ENCODE measurements at places on chromosomes 16 and 17.

DNA sequence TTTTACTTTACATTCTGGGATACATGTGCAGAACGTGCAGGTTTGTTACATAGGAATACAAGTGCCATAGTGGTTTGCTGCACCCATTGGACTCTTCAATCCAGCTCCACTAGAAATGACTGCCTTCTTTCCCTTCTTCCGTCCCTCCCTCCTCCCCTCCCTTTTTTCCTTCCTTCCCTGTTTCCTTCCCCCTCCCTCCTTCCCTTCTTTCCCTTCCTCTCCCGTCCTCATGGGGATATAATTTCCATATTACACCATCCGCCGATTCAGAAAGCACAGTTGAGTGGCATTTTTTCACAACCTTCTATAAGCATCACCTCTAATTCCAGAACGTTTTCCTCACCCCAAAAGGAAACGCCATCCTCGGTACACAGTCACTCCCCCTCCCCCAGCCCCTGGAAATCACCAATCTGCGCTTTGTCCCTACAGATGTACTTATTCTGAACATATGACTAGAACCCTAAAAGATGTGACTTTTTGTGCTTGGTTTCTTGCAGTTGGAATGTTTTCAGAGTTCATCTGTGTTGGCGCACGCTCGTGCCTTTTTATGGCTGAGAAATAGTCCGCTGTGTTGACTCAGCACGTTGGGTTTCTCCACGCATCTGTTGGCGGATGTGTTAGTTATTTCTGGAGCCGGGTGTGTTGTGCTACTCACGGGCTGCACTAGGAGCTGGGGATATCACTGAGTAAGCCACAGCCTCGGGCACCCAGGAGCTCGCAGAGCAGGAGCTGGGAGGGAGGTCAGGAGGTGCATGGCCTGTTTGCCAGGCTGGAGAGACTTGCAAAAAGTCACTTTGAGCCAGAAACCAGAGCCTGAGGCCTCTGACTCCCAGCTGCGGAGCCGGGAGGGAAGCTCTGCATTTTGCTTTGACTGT lies 336.4 kb downstream of the SEC14L1 start:
- DNase-seq, result no peak

- DNase-seq, result no peak
These were observed 663.5 kb upstream of the GOT2 start for GRCh38 chr16:59397638-59398037.

- no peak for DNase-seq
These were observed 22.7 kb upstream of the CD300E start for GRCh38 chr17:74646231-74646630.

DNA sequence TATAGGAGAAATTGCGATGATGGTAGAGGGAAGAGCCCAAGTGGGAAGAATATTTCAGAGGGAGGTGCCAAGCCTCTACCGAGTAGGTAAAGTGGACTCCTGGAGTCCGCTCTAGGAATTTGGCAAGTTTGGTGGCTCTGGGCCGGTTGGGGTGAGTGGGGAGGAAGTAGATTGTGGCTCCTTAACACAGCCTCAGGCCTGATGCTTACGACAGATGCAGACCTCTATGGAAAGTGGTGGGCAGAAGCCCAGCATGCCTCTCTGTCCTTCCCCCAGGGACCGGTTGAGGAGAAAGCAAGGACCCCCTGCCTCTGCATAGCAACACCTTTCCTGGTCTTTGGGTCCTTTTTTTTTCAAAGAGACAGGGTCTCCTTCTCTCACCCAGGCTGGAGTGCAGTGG lies 55.9 kb upstream of the SIAH1 start:
- DNase-seq, result no peak

GRCh38 chr16:76946879-76947278 lies 244.1 kb upstream of the MON1B start:
- DNase-seq, result no peak

DNA sequence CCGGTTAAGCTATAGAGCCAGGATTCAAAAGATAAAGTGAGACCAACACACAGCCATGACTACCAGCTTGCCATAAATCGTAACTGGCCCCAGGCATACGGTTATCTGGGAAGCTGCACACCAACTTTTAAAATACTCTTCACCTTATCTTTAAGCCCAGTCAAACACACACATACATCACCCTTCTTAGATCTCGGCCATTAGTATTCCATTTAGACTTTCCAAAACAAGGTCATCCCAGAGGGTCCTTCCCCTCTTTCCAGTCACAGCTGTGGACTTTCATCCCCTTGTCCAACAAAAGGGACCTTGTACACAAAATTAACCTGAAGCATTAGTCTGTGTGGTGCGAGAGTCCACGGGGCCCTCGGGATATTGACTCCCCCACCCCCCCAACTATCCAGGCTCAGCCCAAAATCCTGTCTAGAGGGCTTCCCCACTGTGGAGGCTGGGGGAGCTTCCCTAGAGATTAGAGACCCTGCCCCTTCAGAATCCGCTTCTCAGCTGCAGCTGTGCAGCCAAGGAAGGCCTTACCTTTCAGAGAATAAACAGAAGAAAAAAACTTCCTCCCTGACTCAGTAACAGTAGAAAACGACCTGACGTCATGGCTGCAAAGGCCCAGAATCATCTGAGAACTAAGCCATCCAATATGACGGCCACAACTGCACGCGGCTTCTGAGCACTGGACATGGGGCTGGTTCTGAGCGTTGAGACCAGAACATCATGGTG lies 9.9 kb downstream of the ZFHX3 start:
- DNase-seq, result no peak

- no peak for DNase-seq
These were observed 11.5 kb downstream of the VEZF1 start for GRCh38 chr17:57976594-57976993.

DNA sequence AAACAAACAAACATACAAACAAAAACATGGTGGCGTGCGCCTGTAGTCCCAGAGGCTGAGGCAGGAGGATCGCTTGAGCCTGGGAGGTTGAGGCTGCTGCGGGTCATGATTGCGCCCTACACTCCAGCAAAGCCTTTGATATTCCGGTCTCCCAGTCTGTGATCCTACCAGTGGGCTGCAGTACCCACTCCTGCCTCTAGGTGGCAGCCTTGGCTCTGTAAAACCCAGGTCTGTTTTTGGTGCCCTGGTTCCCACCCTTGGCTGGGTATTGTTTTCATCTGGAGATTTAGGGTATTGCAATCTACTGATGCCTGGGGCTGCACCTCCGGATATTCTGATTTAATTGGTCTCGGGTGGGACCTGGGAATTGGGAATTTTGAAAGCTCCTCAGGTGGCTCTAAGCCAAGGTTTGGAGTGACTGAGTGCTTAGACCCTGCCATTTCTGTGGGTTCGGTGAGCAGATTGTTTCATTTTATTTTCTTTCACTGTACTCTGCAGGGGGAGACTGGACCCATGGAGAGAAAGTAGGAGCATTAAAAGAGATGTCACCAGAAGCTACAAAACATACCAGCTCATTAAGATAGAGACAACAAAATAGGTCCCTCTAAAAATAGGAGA lies 40.5 kb downstream of the MYH3 start:
- no peak for DNase-seq

DNA sequence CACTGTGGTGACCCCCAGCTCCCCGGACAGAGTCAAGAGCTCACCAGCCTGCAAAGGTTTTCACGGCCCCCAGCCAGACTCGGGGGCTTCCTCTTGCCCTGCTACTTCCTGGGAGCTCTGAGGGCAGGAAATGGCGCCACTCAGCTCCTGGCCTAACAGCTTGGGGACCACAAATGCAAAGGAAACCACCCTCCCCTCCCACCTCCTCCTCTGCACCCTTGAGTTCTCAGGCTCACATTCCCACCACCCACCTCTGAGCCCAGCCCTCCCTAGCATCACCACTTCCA lies 375 bp upstream of the SPN start:
- DNase-seq, result no peak

DNA sequence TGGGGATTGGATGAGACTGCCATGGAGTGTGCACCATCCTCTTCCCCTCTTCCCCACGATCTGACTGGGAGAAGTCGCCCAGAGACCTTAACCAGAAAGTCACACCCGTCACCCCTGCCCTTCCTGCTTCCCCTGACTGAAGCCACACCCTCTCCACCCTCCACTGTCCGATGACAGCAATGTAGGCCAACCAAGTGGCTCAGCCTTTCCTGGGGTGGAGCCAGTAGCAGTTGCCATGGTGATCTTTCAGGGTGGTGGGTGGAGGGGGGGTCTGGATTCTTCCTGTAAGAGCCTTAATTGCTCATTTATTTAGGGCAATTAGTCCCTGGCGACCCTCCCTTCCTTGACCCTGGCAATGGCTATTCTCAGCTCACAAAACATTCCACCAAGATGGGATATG lies 37.5 kb upstream of the PHB1 start:
- no peak for DNase-seq

DNA sequence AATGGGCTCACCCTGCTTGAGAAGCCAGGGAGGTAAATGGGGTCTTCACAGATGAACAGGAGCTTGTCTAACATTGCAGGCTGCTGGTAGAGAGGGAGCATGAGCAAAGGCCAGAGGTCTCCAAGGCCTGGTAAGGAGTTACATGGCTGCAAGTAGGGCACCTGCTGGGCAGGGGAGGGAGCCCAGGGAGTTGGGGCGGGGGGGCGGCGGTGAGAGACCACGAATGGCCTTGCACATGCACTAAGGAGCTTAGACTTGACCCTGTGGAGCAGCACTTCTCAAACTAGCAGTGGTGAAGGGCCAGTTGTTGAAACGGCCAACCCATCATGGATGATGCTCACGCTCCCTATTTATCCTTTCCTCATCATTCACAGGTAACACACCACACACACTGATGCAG lies 38.4 kb downstream of the ERN1 start:
- DNase-seq, result no peak

DNA sequence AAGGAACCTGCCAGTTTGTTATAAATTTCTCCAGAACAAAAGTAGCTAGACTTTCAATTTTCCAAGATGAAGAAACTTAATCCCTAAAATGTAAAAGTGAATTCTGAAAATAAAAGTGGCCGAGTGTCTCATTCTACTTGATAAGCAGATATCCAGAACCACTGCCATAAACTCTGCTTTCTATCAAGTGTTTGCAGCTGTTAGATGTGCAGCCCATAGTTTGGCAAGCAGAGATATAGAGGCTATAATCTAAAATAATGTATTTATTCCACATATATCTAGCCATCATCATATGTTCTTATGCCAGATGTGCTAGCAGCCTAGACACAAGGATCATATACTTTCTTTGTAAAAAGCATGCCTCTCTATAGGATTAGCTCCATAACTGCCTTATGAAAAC lies 14.7 kb upstream of the FBXL20 start:
- DNase-seq, result no peak

GRCh38 chr17:37066322-37067255 lies 117.8 kb downstream of the AATF start:
- no peak for DNase-seq

GRCh38 chr16:57444711-57445110 lies 2.5 kb downstream of the CIAPIN1 start:
- DNase-seq, result no peak

DNA sequence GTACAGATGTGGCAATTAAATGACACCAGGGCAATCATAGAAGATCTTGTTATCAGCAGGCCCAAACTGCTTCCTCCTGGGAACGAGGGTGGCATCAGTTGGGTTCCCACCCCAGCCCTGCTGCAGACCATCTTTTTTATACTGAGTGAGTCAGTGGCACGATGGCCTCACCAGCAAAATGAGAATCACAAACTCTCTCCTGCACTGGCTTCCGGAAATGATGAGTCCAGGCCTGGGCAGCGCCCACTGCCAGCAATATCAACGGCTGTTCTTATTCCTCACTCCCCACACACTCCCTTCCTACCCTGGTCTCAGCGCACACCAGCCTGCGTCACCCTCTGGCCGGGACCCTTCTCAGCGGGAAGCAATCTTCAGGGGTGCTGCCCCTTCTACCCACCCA lies 340.3 kb downstream of the FOXL1 start:
- no peak for DNase-seq

DNA sequence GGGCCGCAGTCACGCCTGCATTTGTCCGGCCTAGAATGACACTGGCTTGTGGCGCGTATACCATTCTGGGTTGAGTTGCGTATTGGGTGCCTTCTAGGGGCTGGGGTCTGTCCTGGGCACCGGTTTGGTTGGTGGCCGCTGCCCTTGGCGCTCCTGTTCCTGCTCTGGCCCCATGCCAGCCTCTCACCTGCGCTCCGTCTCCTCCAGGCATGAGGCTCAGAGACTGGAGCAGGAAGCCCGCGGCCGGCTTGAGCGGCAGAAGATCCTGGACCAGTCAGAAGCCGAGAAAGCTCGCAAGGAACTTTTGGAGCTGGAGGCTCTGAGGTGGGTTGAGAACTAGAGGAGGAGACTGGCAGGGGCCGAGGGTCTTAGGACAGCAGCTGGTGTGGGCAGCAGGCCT lies 17.4 kb downstream of the CDIPT start:
- DNase-seq, result no peak

DNA sequence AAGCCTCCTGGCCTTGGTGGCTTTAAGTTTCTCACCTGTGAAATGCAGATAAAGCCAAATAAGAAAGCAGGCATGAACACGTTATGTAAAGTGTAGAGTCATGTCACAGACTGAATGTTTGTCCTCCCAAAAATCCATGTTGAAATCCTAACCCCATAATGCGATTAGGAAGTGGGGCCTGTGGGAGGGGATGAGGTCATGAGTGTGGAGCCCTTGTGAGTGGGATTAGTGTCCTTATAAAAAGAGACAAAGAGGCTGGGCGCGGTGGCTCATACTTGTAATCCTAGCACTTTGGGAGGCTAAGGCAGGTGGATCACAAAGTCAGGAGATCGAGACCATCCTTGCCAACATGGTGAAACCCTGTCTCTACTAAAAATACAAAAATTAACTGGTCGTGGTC lies 19.5 kb upstream of the C16orf78 start:
- no peak for DNase-seq

GRCh38 chr17:65698381-65699061 lies 137.1 kb upstream of the AXIN2 start:
- DNase-seq, result no peak

GRCh38 chr17:47197821-47198220 lies 8.7 kb upstream of the CDC27 start:
- no peak for DNase-seq

GRCh38 chr17:7019367-7019766 lies 3.5 kb upstream of the BCL6B start:
- DNase-seq, result no peak

DNA sequence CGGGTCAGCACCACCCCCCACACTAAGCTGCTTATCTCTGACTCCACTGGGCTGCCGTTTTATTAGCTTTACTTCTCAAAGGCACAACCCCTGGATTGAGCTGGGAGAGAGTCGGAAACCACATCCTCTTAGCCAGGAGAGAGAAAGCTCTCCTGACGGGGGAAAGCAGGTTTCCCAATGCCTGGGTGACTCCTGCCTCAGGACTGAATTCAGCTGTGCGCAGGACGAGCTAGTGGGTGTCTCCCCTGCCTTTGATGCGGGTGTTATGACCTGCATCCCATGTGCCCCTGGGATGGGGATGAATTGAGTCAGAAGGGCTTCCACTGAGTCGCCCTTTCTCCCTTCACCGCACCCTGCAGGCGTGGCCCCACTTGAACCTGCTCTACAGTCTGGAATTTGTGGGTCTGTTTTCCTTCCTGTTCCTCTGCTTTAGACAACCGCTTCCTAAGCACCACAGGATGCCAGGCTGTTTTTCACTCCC lies 819.2 kb upstream of the EEF2KMT start:
- no peak for DNase-seq

GRCh38 chr16:85006639-85007038 lies 4.7 kb downstream of the ZDHHC7 start:
- DNase-seq, result no peak

GRCh38 chr17:39391448-39391847 lies 10.0 kb downstream of the FBXL20 start:
- DNase-seq, result no peak

- no peak for DNase-seq
These were observed 15.6 kb upstream of the CCL8 start for GRCh38 chr17:34303606-34304005.

GRCh38 chr17:76641501-76641900 lies 2.1 kb downstream of the ST6GALNAC1 start:
- DNase-seq, result no peak

GRCh38 chr17:35350493-35350892 lies 22.9 kb downstream of the SLFN11 start:
- DNase-seq, result no peak

Measured in NCI-H187 (cell line).